ENCODE measurements at places on chromosomes 7 and 10.

GRCh38 chr10:106424981-106425380, 739.5 kb downstream of the SORCS1 start:
- DNase-seq, result no peak

GRCh38 chr10:12221323-12222298, 25.6 kb downstream of the CDC123 start:
- no peak for DNase-seq

DNA sequence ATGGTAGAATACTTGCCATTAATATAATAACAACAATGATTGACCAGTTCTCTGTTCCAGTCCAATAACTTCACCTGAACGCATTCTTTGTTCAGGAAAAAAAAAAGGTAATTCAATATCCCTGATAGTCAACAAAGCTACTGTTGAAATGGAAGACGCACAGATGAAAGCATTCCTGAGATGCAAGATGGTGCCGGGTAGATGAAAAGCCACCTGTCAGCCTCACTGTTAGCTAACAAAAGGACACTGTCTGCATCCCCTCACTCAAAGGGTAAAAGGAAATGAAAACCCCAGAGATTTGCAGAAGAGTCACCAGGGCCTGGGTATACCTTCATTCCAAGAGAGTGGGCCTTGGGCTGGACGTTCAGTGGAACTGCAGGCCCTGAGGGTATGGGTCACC, 357.4 kb downstream of the PLXNA4 start:
- no peak for DNase-seq

DNA sequence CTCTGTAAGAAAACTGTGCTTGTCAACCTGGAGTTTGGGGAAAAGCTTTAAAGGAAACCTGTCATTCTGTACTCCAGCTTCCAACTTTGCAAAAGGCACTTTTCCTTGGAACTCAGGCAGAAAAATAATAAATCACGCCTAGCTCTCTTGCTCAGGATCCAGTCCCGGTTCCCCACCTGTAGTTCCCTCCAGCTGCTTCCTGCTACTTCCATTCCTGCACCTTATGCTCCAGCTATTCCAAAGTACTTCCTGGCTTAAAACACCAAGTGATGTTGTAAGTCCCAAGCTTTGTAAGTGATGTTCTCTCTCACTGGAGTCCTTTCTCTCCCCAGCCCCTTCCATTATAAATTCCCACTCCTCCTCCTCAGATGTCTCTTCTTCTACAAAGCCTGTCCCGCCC, 98.6 kb downstream of the GRM8 start:
- no peak for DNase-seq

DNA sequence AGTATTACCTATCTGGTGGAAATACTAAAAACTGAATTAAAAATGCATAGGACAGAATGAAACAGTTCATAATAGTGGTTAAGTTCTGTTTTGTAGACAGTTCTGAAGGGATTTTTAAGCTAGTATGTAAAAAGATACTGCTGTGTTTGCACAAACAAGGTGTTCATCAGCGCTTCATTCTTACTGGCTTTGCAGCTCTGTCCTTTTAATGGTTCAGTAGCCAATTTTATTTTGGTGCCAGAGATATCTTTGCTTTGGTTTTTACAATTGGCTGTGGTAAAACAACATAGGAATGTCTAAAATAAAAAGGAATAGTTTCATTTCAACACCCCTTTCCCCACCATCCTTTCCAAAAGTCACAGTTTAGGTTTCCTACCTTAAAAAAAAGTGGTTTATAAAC, 33.0 kb downstream of the STAM start:
- DNase-seq, result no peak

All from CMK (cell line).